ENCODE measurements at places on chromosomes 7 and 10.

DNA sequence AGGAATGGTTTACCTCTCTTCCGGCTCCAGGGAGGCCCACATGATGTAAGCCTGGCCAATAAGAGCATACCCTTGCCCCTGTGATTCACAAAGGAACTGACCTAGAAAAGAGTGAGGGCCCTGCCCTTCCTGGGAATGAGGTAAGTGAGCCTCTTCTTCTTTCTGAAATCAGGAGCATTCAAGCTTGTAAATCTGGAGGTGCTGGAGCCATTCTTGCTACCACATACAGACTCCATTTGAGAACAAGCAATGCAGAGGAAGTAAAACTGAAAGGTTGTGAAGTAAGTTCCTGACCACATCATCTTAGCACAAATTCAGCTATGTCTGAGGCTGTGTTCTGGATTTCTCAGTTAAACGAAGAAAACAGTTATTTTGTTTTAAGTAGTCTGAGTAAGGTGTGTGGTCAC, 132.2 kb downstream of the CD36 start:
- no peak for DNase-seq

DNA sequence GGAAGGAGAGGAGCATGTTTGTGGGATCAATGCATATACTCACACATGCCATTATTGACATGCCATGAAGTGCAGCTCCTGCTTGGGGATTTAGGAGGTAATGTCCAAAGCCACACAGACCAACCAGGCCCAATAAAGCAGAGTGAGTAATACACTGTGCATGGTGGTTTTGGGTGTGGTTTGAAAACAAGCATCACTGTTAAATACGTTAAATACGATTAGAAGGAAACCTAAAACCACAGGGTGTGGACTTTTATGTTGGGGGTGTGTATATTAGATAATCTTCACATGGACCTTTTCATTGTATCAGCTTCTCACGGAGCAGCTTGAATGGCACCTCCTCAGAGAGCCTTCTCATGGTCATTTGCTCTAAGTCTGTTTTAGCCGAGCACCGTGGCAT, 10.4 kb upstream of the EIF3A start:
- no peak for DNase-seq

DNA sequence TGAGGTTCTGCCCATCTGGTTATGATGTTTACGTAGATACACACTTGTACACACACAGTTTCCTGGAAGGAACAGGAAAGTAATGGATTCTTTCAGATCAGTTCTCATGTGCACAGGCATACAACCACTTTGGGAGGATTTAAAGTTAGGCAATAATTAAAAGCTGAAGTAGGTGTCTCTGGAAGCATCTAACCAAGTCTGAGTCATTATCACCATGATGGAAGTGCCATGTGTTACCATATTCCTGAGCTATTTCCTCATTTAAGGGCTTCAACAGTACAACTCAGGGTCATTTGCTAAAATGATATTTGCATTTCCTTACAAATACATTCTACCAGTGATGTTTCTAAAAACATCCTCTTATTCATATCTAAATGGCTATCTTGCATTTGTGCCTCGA, 41.4 kb upstream of the BET1 start:
- no peak for DNase-seq

GRCh38 chr10:62594093-62594520, 210.4 kb upstream of the ADO start:
- no peak for DNase-seq

DNA sequence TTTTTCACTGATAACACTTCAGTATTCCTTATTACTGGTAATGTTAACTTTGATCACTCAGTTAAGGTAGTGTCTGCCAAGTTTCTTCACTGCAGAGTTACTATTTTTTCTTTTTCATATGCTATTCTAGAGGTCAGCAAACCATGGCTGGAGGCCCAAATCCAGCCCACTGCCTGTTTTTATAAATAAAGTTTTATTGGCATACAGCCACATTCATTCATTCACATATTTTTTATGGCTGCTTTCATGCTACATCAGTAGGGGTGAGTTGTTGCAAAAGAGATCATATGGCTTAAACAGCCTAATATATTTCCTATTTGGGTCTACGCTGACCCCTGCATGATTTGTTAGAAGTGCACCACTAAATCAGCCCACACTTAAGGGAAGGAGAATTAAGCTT, 10.9 kb downstream of the RPEL1 start:
- DNase-seq = no peak

DNA sequence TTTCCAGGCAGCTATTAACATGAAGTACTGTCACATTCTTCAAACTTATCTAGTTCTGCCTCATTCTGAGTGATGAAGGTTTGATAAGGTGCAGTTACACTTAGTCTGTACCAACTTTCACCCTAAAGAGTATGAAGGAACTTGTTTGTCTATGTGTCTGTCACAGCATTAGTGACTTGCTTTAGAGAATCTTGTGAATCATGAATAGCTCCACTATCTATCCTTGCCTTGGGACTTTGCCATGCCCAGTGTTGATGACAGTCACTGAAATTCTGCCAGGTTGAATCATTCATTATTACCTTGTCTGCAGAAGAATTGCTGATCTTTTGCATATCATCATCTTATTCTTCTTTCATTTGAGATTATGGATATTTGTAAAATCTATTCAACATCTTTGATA, 50.9 kb upstream of the A1CF start:
- DNase-seq = no peak

- no peak for DNase-seq
These were observed 20.6 kb downstream of the ACSL5 start for GRCh38 chr10:112394475-112394875.

DNA sequence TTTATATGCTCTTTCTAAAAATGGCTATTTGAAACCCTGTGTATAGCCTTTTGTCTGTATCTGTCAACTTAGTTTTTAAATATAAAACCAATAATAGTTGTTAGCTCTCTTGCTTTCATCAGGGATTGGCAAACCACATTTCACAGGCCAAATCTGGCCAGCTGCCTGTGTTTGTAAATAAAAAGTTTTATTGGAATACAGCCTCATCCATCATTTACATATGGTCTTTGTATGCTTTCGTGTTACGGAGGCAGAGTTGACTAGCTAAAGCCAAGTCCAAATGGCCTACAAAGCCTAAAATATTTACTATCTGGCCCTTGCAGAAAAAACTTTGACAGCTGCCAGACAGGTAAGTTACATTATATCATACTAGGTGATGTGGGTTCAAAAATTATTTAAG, 235.0 kb downstream of the BICC1 start:
- DNase-seq = no peak

GRCh38 chr10:93177511-93177910, 103.8 kb downstream of the CYP26A1 start:
- no peak for DNase-seq
